Posterior cingulate gyrus (tissue), 11 donors: ENCODE measurements at places on chromosomes 12 and 14.

DNA sequence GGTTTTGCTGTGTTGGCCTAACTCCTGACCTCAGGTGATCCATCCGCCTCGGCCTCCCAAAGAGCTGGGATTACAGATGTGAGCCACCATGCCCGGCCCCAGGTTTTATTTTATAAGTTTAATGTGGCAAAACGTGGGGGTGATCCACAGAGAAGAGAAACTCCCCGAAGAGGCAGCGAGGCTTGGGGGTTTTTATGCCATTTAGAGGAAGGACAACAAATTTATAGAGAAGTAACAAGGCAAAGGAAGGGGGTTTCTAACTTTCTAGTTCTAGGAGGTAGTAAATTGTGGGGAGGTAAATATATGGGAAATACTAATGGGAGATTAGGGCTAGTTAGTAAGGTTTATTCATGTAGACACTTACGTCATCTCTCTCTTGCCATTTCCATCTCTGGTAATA lies 17.2 kb upstream of the PHC1 start:
- DNase-seq = no peak

DNA sequence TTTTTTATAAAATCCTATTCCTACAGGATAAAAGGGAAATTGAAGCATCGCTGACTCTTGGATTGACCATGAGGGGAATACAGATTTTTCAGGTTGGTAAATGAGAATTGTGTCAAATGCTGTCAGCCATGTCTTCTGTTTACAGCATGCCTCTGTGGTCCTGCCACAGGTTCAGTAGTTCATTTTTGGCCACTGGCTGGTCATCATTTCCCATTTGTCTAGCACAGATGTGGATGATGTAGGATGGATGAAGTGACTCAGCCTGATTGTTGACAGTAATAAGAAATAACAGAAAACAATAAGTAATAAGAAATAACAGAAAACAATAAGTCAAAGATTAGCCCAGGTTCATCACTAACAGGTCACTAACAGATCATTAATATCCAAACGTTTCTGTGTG lies 59.8 kb downstream of the FRMD6 start:
- DNase-seq = no peak

DNA sequence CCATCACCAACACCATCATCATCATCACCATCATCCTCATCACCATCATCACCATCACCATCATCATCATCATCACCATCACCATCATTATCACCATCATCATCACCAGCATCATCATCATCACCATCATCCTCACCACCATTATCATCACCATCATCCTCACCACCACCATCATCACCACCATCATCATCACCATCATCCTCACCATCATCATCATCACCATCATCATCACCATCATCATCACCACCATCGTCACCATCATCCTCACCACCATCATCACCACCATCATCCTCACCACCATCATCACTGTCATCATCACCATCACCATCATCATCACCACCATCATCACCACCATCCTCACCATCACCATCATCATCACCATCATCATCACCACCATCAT lies 113.0 kb upstream of the TMEM233 start:
- no peak for DNase-seq

GRCh38 chr12:111791507-111791906 lies 24.8 kb downstream of the ALDH2 start:
- no peak for DNase-seq

DNA sequence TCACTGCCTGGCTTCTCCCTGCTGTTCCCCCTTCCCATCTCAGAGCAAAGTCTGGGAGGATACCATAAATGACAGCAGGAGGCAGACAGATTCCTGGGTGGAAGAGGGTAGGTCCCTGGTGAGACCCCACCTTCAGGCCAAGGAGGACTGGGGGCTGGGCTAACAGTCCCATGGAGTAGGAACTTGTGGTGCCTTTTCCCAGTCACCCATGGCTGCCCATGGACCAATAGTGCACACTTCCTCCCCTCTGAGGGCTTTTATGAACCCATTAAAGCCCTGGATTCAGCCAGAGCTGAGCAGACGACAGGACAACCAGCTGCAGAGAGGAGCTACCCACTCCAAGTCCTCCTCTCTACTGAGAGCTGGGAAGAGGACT lies 36.6 kb upstream of the OR5AU1 start:
- no peak for DNase-seq

DNA sequence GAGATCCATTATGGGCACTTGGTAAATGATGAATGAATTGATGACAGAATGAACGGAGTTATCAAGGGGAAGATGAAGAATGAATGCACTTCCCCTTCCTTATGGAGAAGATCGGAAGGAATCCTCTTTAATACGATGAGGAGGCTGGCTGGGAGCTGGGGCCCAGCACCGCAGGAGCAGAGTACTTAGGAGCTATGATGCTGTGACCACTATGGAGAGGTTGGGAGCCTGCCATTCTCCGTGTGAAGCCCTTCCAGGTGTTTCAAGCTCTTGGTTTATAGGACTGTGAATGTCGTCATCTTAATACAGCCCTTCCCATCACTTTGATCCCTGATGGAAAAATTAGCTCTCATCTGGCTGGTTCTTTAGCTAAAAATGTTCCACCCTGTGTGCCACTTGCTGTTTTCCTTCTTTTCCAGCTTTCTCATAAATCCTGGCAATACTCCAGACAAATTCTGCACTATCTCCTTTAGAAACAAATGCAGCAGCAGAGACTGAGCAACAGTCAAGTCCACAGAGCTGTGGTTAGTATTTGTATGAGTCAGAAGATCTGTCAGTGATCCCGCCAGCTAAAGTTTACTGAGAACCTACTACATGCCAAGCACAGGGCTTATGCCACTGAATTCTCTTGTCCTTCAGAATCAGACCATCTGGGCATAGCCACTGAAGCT lies 263.1 kb upstream of the CRY1 start:
- DNase-seq = no peak

- peak; percentile 96 for DNase-seq
Observed at GRCh38 chr12:124564971-124565491, 2.4 kb downstream of the NCOR2 start.

DNA sequence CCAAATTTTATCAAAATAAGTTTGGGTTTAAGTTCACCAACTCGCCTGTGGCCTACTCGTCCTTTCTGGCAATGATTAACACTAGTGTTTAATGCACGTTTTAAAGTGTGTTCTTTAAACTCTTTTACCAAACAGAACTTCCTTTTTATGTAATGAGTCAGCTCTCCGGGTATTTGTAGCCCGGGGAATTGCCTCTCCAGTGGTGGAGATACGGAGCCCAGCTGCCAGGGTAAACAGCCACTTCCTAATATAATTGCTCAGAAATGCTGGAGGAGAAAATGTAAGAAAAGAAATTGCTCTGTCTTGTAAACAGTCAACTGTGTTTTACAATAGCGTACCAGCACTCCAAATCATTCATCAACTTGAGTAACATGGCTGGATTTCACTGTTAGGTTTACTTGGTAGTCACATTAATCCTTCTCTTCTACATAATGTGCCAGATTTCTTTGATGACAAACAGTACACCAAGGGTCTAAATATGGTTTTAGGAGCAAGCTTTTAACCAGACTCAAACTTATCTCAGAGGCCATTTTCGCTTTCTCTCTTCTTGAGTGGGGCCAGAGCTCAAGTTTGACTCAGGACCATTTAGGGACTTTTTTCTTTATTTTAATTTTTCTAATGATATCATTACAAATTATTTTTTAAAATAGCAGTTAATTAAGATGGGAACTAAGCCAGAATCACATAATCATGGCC lies 101.2 kb upstream of the SLC38A2 start:
- DNase-seq = no peak

DNA sequence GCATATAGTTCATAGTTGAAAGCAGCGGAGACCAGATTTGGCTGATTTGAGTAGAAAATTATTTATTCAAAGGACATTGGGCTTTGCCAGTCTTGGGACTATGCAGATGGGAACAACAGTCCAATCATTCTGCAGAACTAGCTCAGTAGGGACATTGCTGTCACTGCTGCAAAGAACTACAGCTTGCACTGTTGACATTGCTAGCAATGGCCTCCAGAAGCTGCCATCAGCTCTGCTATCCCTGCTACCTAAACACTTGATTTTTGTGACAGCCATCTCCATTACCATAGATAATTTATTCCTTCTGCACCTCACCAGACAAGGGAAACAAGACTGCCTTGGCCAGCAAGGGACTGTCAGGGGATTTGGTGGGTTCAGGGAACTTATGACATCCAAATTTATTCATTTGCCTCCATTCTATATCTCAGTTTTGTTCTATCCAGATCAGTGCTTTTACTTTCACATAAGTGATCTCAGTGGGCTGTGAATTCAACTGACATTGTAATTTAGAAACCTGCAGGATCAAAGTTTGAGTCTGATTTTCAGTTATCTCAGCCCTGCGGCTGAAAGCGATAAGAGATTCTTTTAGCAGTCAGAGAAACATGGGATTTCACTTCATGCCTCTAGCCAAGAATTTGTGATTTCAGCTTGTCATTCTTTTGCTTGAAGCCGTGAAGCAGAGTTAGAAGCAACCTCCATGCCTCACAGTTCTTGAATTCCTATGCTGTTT lies 136.7 kb upstream of the FBXO33 start:
- DNase-seq = no peak

DNA sequence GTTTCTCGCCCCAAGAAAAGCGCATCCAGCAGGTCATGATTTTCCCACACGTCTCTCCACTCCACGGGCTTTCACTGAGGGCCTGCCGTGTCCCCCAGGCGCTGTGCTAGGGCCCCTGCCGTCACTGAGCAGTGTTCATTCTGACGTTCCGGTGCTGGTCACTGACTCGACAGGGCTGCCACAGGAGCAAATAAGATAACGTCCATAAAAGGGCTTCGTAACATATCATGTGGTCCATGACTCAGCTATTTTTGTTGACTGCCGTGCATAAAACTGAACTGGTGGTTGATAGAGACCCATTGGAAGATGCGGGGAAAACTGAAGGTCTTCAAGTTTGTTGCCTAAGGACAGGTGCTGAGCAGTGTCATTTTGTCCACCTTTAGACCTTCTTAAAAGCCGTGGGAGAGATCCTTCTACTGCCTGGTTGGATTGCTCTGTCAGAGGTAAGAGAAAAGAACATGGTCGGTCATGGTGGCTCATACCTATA lies 46.3 kb downstream of the ADGRD1 start:
- DNase-seq = no peak

GRCh38 chr14:74347097-74347794 lies 1.0 kb upstream of the VRTN start:
- DNase-seq = no peak

GRCh38 chr12:106135781-106136180 lies 3.0 kb downstream of the NUAK1 start:
- DNase-seq = no peak

GRCh38 chr12:48216785-48217184 lies 13.7 kb upstream of the OR10AD1 start:
- DNase-seq = no peak

- no peak for DNase-seq
Observed at GRCh38 chr12:120106151-120106550, 10.4 kb downstream of the RAB35 start.

DNA sequence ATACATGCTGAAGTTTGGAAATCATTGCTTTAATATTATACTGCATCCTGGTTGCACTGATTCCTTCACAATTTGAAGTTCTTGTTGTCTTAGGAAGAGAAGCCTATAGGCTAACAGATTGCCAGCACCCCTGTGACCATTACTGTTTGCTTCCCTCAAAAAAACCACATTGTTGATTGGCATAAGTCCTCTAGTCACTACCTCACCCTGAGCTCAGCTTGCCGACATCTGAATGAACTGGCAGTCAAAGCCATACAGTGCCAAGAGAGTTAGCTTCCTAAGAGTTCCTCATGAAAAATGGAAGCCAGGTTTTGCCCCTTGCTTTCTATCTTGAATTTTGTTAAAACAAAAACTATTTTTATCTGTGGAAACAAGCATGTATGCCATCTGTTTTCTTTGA lies 276.1 kb downstream of the SYT1 start:
- no peak for DNase-seq

GRCh38 chr14:77488558-77488957 lies 10.1 kb downstream of the ISM2 start:
- peak; percentile 71 for DNase-seq

DNA sequence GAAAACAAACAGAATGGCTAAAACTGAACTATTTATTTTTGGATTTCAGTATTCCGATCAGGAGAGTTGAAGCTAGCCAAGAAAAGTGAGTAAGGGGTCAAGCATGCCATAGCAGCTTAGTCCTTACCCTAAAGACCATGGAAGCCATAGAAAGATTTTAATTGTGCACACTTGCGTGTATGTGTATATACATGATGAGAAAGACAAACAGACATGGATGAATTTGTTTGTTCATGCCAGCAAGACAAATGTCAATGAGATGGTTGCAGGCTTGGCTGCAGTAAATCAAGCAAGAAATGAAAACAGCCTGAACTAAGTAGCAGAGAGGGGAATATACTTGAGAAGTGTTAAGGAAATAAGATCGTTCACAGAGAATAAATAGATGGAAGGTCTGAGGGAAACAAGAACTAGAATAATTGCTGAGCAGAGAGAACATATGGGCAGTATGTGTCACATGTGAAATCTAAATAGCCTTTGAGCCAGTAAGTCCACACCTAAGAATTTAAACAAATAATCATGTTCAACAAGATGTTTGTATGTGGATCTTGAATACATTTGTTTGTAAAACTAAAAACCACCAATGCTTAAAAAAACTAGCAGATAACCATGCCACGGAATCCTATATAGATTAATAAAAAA lies 14.8 kb downstream of the SNW1 start:
- no peak for DNase-seq

DNA sequence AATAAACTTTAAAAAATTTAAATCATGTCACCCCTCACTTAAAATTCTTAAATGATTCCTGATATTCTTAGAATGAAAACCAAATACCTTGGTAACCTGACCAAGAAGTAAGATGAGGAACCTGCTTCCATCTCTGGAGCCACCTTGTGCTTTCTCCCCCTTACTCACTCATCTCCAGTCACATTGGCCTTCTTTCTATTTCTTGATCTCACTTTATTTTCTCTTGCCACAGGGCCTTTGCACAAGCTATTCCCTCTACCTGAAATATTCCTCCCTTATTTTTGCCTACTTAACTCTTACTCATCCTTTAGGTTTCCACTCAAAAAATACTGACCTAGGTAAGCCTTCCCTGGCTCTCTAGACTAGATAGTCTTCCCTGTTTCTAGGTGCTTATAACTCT lies 5.1 kb downstream of the ZCRB1 start:
- DNase-seq = no peak

- no peak for DNase-seq
Observed at GRCh38 chr12:120267736-120268135, 2.2 kb upstream of the PXN start.
